WTC11 (cell line): ENCODE measurements at places on chromosomes 2 and 18.

GRCh38 chr2:70024284-70024683, 62.9 kb upstream of the ASPRV1 start:
- peak; percentile 35 for DNase-seq

- DNase-seq, result no peak
These were observed 27.9 kb downstream of the CNDP1 start for GRCh38 chr18:74562131-74562730.

DNA sequence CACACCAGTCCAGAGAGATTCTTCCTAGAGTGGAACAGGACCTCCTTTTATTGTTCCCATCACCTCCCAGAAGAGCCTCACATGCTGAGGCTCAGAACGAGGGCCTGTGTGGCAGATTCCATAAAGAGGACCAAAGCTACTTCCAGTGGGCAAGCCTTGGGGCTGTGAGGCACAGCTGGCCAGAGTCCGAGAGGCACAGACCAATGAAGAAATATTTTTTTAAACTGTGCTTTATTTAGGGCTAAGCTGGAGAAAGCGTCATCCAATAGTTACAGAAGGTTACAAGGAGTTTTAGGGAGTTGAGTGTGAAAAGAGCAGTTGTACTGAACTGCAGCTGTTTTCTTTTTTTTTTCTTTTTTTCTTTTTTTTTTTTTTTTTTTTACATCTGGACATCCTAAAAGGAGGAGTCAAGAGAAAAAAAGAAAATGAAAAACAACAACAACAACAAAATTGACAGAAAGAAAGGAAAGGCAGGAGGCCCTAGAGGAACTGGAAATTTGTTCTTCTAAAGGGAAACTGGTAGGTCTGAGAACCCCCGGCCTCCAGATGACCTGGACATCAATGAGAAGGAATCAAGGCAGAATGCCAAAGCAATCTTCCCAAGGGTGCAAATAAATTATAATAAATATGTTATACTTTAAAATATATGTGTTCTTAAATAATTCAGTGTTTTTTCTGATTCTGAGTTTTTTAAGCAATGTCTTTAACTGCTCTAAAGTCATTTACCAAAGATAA, 322.6 kb downstream of the CELF4 start:
- no peak for DNase-seq

DNA sequence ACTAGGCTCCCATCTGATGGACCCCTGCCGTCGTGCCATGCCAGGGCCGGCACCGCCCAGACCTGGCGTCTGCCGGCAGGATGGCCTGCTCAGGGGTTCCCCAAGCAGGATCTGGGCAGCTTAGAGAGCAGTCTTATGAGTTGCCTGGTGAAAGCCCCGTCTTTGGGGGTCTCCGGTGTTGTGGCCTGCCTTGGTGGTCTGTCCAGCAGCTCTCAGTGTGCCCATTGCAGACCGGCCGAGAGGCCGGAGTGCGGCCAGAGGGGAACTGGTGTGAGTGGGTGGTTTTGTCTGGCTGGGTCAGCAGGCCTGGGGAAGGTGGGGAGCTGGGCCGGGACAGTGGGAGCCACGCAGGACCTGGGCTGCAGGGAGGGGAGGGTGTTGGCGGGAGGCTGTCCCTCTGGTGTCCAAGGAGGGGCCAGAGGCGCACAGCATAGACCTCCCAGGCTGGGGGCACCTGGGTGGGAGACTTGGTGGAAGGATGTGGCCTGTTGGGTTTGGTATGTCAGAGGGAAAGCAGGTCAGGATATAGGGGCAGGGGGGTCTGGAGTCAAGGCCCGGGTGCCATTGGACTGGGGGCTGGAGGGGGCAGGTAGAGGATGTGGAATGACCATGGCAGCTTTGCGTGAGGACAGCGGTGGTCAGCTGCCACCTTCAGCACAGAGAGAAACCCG, 16.5 kb downstream of the GPC1 start:
- no peak for DNase-seq

GRCh38 chr2:222080141-222080540, 218.7 kb downstream of the PAX3 start:
- DNase-seq, result no peak

DNA sequence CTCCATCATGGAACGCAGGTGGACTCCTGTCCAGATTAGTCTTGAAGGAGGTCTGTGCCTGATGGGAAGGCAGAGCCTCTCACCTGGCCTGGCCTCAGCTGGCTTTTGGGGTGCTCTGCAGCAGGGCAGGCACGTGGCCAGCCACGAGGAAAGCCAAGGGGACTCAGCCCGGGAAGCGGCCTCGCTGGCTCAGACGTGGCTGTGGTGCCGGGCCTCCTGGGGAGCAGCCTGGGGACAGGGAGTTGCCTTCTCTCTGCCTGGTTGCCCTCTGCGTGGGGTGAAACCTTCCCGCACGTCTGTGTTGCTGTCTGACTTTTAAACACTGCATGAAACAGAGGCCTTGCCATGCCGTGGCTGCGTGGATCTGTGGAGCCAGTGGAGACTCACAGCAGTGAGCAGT, 45.0 kb downstream of the RTP5 start:
- no peak for DNase-seq

DNA sequence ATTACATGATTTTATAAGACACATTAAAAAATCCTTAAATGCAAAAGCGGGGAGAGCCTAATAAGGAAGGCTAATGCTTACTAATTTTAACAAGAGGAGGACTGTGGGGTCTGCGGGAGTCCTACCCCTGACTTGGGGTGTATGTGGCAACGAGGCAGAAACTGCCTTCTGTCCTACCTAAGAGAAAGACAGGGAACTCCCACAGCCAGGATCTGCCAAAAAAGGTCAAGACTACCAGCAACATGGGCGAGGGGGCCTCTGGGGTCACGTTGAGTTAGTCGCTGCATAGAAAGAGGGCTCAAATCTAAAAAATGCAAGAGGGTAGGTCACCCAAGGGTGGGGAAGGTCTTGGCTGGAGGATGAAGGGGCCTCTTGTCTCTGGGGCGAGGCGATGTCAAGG, 529 bp upstream of the AMER3 start:
- no peak for DNase-seq

DNA sequence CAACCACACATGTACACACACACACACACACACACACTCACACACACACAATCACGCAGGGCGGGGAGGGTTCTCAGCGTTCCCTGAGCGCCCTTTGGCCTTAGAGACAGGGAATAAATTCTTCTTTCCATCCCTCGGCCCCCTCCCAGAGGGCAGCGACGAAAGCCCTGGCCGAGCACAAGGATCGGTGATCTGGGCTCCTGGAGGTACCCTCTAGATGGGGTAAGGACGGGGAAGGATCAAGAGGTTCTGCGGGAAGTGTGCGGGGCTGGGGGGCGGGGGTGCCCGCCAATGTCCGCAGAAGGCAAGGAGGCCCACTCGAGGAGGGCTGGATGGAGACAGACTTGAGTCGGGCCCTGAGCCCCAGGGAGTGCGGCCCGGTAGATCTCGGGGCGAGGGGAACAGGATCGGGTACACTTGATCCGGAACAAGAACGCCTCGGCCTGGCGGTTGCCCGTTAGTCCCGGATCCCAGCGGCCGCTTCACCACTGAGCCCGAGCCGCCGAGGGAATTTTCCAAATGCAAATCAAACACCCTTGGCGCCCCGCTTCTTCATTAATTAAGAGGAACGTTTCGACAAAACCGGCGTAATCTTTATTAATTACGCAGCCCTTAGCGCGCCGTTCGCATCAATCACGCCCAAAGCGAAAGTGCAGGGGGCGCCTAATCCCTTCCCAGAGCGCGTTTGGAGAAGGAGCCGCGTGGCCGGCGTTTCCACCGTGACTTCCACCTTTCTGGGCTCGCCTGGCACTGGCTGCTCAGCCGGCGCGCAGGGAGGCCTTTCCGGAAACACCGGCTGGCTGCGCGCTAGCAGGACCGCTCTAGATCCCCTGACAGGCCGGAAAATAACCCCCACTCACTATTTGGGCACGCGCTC, 7.0 kb upstream of the PAX3 start:
- no peak for DNase-seq

DNA sequence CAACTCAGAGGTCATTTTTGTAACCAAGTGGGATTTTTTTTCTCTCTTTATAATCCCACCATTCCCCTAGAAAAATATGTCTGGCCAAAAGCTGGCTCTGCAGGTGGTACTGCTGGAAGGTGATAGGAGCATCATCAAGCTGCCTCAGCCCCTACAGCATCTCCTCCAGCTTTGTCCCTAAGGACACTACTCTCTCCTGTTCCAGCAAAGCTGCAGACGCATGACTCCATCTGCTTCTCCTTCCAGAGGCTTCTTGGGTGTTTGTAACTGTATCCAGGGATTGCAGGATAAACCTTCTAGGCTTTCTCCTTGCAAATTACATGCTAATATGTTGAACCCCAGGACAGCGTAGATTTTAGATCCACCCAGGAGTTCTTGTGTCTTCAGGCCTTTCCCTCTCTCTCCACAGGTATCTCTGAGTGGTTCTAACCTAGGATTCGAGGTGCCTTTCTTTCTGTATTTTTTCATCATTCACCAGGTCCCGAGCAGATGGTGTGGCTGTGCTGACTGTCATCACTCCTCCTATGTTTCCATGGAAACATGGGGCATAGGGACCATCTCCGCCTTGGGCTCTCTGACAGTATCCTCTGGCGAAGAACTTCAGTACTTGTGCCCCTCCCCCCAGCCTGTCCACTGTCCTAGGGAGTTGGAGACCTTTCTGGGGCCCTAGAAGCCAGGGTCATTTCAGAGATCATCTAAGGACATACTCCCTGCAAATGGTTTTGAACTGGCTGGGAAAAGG, 34.3 kb downstream of the AFF3 start:
- DNase-seq, result no peak

DNA sequence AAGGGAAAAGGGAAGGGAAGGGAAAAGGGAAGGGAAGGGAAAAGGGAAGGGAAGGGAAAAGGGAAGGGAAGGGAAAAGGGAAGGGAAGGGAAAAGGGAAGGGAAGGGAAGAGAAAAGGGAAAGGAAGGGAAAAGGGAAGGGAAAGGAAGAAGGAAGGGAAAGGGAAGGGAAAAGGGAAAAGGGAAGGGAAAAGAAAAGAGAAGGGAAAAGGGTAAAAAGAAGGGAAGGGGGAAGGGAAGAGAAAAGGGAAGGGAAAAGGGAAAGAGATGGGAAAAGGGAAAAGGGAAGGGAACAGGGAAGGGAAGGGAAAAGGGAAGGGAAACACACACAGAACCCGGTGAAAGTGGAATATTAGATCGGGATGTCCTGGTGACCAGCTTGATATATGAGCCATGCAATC, 40.8 kb downstream of the EIPR1 start:
- no peak for DNase-seq

- no peak for DNase-seq
These were observed 941 bp downstream of the SKOR2 start for GRCh38 chr18:47250391-47251046.

- peak; percentile 60 for DNase-seq
These were observed 224.3 kb downstream of the ANAPC1 start for GRCh38 chr2:111659361-111660333.

GRCh38 chr2:217836901-217837491, 165.8 kb downstream of the TNS1 start:
- DNase-seq, result peak; percentile 63

GRCh38 chr18:55396267-55396905, 191.6 kb downstream of the TCF4 start:
- DNase-seq, result no peak

DNA sequence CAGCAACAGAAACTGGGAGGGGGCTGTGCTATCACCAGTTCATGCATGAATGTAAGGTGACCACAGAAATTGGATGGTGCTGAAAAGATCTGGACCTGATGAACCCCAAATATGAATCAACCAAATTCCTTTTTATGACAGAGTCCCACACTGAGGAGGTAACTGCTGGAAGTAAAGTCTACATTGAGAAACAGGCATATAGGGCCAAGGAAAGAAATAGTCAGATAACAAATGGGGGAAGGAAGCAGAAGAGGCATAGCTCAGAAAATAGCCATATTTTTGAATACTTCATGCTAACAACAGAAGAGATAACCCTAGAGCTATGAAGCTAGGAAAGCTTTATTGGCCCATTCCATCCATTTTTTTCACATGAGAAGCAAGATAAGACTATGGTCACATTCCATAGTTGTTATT, 25.8 kb downstream of the ZC3H6 start:
- no peak for DNase-seq

- DNase-seq, result no peak
These were observed 3.5 kb downstream of the NBEAL1 start for GRCh38 chr2:203018181-203018580.

DNA sequence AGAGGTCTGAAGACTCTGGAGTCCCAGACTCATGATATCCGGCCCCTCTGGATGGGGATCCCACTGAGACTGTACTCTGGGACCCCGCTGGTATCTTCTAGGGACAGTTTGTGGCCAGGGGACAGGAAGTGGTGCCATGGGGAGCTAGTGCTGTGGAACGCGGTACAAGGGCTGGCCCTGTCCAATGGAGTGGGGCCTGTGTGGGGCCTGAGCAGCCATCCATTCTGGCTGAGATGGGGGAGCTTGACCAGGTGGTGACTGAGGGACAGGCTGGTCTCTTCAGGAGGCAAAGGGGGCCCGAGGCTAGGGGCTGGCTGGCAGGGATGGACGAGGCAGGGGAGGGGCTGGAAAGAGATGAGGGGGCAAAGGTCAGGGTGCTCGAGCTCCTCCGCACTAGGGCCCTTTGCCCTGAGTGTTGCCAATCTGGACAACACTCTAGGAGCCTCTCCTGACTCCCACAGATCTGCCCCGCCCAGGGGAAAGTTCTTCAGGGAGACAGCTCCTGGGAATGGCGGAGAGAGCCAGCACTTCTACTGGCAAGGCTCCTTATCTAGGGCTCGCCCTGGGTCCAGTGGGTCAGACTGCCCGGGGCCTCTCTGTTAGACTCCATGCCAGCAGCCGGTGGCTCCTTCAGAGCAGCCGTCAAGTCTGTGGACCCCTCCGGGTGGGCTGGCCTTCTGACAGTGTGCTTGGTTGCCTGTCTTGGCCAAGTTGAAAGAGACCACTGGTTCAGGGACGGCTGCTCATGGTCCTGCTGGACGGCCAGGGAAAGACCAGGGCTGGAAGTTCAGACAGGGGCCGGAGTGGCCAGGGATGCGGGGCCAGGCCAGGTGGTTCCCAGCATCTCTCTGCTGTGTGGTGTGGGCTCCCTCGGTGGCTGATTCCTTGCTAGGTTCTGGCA, 12.3 kb downstream of the MALL start:
- DNase-seq, result no peak

DNA sequence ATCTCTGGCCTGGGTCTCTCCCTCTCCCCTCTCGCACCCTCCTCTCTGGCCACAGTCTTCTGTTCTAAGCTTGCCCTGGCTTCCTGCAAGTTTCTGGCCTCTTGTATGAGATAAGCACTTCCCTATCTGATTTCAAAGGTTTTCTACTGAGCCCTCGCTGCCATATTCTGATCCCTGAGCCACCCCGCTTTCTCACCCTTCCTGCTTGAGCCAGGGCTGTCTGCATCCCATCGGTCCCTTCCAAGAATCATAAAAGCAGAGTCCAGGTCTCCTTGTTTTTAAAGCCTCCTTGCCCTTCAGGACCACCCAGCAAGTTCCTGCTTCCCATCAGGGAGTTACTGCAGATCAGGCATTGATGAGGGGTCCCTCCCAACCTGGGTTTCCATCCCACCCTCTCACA, 110.2 kb downstream of the PRKCE start:
- no peak for DNase-seq

- peak; percentile 83 for DNase-seq
These were observed at the start of gene KCNG3 for GRCh38 chr2:42493468-42494354. TSS of gene KCNG3 (minus strand) at chr2:42493982. CDS start at chr2:42493501, 481 bp downstream.
